ENCODE measurements at places on chromosomes 3 and 15.

- DNase-seq, result no peak
Observed at GRCh38 chr15:84950570-84951111, 31.0 kb upstream of the PDE8A start.

GRCh38 chr3:138781012-138781470, 53.7 kb downstream of the PIK3CB start:
- DNase-seq, result peak; percentile 17

DNA sequence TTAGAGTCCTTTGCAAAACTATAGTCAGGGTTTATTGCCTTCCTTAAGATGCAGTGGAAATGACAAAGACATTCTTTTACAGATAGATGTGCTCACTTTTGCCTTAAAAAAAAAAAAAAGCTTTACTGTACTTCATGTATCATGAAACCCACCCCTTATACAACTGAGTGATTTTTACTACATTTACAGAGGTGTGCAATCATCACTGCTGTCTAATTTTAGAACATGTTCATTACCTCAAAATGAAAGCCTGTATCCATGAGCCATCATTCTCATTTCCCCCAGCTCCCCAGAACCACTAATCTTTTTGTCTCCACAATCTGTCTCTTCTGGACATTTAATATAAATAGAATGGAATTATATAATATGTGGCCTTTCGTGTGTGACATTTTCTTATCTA, 111.9 kb downstream of the NR1I2 start:
- no peak for DNase-seq

- no peak for DNase-seq
Observed at GRCh38 chr3:136752172-136752421, at the start of gene STAG1. Gene STAG1 (minus strand): TSS chr3:136752378. CDS start chr3:136630898, 121,480 bp downstream.

GRCh38 chr15:89293012-89293411, 41.6 kb downstream of the POLG start:
- DNase-seq, result no peak

DNA sequence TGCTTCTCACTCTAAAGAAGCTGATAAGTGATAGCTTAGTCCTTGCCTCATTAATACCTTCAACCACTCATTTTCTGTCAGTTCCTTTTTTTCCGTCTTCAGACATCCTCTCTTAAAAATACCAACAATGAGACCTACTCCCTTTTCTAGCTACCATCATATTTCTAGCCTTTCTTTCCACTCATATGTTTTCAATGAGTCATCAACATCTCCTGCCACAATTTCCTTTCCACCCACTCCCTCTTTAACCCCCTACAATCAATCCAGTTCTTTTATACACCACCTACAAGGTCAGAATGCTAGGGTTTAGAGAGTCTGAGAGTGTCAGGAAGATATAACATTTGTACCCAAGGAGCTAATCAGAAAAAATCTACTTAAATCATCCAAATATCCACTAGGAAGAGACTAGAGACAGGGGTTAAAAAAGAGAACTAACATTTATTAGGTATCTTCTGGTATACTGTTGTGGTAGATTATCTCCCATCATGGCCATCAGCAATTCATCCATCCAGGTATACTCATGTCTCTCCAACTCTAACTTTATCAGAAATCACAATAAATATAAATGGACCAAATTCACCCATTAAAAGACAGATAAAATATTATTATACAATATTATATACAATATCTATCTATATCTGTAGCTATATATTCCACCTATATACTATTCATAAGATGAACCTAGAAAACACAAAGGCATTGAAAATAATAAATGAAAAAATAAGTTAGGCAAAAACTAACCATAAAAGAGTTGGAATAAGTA, 42.5 kb downstream of the MYLK start:
- no peak for DNase-seq

GRCh38 chr15:38626443-38627050, 61.9 kb upstream of the RASGRP1 start:
- DNase-seq, result no peak

- no peak for DNase-seq
Observed at GRCh38 chr3:108489776-108490175, 20.6 kb downstream of the MYH15 start.
